Mesendoderm (in vitro differentiated cells): ENCODE measurements at places on chromosomes 12 and 14.

DNA sequence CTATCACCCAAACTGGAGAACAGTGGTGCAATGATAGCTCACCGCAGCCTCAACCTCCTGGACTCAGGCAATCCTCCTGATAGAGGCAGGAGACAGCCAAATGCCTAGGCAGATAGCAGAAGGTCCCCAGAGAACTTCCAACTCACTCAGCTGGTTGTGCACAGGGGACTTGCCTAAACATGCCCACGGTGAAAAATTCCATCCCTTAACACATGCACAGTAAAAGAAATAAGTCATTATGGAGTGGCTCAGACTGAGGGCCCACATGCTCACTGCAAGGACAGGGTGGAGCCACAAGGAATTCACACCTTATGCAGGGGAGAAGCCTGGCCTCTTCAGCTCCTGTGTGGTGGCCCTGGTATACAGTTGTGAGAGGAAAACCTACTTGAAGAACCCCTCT, 525.8 kb upstream of the ATP2B1 start:
- peak; percentile 40 for DNase-seq

DNA sequence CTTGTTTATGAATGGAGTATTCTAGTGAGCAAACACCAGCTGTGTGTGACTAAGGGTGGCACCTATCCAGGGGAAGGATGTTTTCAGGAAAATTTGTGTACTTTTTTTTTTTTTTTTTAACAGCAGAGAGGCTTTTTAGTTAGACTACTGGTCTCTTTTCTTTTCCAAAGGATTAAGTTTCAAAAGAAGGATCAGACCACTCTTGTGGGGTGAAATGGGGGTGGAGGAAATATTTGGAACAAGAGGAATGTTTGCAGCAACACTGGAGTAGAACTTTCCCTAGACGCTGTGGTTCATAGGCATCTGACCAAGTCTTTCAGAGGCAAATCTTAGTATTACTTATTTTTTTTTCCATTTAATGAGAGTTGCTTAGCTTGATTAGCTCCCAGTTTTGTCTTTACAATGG, 21.1 kb downstream of the NUBPL start:
- no peak for DNase-seq

DNA sequence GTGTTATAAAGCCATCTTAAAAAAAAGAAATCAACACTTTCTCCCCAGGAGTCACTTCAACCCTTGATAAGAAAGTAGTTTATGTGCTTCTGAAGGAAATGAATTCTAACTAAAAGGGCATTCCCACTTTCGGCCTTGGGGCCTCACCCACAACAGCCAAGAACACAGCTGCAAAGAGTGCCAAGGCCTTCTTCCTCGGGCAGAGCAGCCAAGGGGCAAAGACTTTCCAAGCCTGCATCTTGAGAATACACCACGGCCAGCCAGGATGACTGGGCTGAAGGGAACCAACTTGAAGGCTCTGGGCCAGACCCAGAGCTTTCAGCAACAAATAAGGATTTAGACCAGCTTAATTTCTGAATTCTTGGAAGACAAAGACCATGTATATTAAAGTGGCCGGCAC, 60.4 kb upstream of the FOXN3 start:
- peak; percentile 62 for DNase-seq

DNA sequence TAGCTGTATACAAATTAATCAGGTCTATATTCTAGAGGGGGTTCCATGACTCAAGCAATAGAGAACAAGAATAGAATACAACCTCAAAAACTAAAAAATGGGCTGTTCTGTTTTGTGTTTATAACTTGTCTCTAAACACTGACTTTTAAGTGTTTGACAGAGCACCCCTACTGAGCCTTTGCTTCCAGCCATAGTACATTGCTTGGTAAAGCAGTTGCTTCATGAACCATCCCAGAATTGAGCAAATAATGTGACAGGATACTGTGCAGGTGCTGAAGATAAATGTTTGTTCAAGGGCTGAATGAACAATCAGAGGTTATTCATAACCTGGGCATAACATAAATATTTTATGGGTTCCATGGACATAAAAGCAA, 11.5 kb downstream of the SPTSSA start:
- DNase-seq = no peak

GRCh38 chr12:92995258-92995903, 66.3 kb upstream of the EEA1 start:
- no peak for DNase-seq

DNA sequence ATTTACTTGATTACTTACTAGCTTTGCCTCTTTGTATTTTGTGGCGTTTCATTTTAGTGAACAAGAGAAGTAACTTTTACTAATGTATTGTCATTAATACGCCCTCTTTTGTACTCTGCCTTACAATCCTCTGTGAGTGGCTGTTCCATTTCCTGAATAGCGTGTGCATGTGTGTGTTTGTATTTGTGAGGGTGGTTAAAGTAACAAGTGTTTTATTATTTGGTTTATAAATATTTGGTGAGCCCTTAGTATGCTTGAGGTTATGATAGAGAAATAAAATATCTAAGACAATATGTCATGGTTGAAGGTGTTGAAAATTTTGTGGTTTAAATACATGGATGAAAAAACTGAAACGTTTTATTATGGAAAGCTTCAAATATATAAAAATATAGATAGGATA, 71.7 kb upstream of the REP15 start:
- no peak for DNase-seq

GRCh38 chr14:21075719-21076437, 5.8 kb downstream of the ARHGEF40 start:
- no peak for DNase-seq

GRCh38 chr12:11949738-11950411, 120.9 kb upstream of the BCL2L14 start:
- DNase-seq = no peak

- DNase-seq = peak; percentile 14
These were observed 18.9 kb upstream of the RASSF8 start for GRCh38 chr12:25939606-25940005.

DNA sequence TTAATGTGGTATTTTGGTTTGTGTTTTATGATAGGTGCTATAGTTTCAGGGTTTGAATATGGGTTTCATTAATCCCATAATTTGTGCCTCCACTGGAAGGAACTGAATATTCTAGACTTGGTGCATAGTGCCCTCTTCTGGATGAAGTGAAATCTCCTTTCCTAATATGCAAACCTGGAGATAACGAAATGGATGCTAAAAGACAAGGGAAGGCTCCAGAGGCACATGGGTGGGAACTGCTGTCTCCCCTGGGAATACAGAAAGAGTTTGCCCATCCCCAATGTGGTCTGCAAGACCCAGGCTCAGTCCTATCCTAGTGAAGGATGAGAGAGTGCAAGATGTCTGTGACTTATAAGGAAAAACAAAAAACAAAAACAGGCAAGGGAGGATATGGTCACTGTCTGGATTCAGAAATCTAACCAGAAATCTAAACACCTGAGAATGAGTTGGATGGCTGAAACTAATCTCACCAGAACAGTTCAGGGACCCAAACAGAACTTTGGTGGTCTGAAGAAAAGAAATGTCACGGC, 142.3 kb upstream of the TMPO start:
- peak; percentile 84 for DNase-seq

- DNase-seq = no peak
These were observed 182.0 kb downstream of the ITPR2 start for GRCh38 chr12:26651036-26651435.

DNA sequence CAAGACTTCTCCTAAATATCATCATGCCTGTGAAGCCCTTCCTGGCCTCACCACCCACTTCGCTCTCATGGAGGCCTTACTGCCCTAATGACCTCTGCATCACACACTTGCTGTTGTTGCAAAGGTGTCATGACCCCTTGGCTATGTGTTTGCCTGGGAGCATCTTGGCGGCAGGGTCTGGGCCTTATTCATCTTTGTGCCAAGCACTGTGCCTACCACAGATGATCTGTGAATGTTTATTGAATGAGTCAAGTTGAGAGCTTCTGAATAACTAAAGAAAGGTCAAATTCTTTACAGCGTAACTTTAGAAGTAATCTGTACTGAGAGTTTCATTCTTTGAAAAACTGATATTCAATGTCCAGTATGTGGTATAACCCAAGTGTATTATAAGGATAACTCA, 113.3 kb downstream of the TTC8 start:
- DNase-seq = no peak

- no peak for DNase-seq
These were observed 51.8 kb upstream of the FBRSL1 start for GRCh38 chr12:132437943-132438700.

DNA sequence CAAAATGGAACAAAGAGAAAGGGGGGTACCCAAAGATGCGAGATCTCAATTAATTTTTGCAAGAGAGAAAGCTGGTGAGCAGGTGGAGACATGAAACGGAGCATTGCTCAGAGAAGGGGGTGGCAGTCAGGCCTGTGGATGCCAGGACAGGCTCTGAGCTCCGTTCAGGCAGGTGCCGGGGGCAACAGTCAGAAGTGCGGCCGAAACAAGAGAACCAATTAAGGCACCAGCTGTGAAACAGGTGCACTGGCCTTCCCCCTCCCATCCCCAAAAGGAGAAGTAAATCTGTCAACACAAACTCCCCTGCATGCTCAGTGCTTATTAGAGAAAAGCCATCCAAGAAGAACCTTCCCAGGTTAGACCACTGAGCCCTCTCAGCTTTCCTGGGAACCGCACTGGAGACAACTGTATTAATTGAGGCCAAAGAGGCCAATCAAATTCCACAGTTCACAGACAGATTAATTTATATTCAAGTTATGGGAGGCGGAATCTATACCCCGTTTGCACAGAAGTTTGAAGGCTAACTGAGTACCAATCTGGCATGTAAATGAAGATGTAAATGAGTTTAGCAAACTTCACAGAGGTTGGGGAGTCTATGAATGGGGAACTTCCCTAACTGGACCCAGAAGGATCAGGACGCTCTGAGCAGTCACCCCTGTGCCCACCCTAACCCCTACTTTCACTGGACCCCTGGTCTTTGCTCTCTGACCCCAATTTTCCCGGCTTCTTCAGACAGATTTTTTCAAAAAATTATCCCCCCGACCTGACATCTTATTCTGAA, 20.9 kb downstream of the OAS2 start:
- no peak for DNase-seq

GRCh38 chr14:63228217-63228616, 24.0 kb downstream of the RHOJ start:
- DNase-seq = no peak

DNA sequence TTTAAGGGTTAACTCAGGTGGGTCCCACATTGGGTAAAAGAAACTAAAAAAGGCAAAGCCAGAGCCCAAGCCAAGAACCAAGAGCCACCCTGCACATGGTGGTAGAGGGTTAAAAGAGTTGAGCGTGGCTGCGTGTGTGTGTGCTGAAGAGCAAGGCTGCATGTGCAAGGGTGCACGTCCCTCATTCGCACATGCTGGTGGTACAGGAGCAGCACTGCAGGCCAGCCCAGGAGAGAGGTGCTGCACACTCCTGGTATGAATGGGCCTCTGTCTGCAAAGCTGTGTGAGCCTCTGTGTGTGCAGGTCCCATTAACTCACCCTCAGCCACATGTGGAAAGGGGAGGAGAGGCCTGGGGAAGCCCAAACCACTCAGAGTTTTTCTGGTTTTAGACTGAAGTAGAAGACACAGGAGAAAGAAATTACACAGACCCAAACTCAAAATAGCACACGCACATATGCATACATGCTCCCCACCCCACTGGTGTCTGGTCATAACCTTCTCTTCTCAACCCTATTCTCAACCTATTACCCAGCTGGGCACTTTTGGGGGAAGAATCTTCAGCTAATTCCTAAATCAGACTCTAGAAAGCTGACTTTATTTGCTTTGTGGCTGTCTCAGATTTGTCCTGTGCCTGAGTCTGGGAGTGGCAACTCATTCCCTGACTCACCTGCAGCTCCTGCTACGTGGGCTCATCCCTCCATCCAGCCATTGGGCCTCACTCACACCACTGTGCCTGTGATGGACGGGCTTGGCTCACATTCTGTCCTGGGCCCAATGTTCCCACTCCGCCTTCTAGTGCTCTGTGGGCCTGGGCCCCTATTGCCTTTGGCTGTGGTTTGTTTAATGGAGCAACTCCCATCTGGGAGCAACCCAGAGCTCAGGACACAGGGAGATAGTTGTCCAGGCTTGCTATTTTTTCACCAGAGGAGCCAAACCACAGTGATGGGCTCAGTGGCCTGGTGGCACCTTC, 30.8 kb upstream of the COL2A1 start:
- DNase-seq = no peak

GRCh38 chr12:56632701-56633467, 2.8 kb upstream of the BAZ2A start:
- no peak for DNase-seq

DNA sequence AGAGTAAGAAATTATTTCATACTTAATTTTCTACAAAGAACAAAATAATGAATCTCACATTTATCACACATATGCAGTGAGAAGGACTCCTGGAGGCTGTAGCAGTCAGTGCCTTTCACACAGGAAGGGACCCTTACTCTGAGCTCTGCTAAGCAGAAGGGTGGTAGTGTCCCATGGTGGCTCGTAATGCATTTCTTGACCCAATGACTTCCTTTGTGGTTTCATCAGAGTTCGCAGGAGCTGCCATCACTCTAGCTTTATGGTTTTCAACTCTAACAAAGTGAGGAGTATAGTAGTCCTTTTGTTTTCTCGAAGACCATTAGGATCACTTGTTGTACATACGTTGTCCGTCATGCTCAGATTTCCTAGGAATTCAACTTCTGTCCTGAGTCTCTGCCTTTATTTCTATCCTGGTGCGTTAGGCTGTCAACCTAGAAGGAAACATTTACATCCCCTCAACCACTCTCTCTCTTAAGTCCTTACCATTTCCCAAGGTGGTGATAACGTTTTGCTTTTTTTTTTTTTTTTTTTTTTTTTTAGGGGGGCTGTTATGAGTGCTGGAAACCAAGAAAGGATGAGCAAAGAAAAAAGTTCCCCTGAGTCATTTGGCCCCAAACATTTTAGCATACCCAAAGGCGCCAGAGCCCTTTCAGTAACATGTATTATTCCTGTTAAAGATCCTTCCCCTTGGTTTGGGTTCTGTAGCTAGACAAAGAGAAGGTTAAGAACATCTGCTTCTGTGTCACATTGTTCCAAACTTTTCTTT, 37.2 kb downstream of the GABARAPL1 start:
- no peak for DNase-seq

DNA sequence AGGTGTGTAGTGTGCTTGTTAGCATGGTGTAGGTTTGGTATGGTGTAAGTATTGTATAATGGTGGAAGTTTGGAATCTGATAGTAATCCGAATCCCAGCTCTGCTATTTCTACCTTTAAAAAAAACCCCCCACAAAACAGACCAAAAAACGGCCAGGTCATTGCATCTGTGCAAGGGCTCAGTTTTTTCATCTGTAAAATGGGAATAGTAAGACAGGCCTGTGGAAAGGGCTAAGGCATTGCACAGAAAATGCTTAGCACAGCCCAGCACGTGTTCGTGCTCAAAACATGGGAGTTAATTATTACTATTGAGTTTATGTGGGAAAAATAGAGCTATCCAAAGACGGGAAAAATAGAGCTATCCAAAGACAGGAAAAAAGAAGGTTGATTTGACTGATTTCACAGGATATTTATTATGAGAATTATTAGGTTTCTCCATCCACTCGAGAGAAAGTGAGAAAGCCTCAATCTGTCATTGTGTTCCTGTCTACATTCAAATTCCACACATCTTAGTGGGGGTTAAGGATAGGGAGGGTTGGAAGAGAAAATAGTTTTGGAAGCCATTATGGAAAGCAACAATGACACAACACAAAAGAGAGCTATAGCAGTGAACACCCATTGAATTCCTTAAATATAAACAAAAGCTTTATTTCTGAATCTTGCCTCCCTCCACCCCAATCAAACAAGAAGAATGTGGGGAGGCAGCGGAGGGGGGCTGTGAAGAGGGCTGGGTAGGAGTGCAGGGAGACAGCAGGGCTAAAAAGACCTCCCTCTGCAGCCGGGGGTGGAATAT, 126.8 kb upstream of the MAX start:
- no peak for DNase-seq
